Spinal cord (tissue), 10 donors: ENCODE measurements at places on chromosomes 2 and 18.

- no peak for DNase-seq
Observed at GRCh38 chr2:129901754-129902415, 77.6 kb upstream of the RAB6C start.

- DNase-seq, result peak; percentile 25
Observed at GRCh38 chr2:101253013-101253702, 472 bp downstream of the CNOT11 start.

DNA sequence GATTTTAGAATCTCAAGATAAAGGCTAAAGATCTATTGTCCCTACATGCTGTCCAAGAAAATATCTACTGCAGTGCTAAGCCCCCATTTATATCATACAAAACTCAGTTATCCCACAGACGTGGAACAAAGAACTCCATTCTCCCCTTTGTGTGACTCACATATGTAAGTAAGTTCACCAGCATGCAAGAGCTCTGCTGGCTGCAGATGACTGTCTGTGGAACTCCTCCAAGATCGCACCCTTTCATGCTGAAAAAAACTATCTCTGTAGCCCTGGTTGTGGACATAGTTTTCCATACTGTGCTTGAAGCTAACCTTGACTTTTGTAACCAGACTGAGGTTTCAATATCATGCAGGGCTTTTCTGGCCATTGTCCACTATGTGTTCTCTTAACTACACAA lies 207.1 kb downstream of the ZNF521 start:
- no peak for DNase-seq

GRCh38 chr2:198756166-198756565 lies 701.6 kb downstream of the SATB2 start:
- no peak for DNase-seq

DNA sequence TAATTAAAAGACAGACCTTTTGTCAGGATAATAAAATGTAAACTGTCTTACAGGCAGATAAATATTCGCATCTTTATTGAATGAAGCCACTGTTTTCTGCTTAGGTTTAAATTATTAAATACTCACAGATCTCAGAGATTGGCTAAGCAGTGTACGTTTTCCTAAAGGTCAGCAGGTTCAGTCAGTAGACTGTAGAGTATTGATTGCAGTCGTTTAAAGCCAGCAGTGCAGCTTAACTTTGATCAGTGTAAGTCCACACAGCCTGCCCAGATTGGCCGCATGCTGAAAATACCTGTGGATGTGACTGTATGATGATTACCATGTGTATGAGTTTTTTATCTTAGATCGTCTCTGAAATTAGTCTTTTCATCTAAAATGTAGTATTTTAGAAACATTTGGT lies 42.3 kb downstream of the ATP9B start:
- no peak for DNase-seq

DNA sequence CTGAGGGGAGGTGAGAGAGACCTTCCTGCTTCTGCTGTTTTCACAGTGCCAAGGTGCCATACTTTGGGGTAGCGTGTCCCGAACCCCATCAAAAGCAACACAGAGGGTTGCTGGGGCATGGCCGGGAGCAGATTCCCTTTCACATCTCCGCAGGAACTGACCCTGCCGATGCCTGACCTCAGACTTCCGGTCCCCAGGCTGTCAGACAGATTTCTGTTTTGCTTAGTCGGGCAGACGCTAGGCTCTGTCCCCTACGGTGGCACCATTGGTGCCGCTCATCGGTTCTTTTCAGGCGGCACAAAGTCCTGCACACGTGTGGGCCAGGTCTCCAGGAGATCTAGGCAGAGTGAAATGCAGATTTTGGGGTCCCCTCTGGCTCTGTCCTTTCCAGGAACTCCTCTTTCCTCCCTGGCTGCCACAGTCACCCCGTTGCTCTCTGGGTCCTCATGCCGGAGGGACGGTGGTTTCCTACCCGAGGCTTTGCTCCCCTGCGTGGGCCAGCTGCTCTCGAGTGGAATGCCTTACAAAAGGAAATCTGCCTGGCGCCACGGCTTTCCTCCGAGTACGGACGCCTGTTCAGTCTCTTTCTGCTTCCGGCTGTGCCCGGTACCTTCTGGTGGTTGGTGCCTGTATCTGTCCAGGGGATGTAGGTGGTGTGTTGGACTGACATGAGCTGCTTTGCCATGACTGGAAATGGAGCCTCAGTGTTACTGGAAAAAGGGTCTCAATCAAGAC lies 39.3 kb downstream of the RTP5 start:
- DNase-seq, result no peak

DNA sequence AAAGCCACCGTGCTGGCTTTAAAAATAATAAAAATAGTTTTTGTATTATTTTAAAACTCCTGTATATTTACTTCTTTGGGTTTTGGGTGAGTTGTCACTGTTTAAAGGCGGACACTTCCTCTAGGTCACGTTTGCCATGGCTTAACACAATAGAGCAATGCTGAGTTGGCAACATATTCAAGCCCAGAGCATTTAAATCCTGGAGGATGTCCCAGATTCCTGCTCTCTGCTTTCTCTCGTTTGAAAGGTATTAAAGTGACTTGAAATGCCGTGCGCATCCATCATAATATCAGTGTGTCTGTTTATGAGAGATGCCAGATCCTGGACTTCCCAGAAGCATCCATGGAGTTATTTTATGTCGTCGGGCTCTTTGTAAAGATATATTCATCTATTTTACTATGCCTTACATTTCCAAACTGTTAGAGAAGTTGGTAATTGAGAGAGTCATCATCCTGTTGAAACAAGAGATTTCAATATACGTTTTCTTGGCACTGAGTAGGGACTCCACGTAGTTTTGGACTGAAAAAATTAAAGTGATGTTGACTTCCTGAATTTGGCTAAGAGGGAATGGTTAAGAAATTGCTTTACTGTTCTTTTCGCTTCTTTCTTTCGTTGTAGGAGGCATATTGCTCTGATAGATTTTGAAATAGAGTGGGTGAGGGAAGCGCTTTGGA lies 150.6 kb downstream of the ZNF236 start:
- DNase-seq, result no peak

DNA sequence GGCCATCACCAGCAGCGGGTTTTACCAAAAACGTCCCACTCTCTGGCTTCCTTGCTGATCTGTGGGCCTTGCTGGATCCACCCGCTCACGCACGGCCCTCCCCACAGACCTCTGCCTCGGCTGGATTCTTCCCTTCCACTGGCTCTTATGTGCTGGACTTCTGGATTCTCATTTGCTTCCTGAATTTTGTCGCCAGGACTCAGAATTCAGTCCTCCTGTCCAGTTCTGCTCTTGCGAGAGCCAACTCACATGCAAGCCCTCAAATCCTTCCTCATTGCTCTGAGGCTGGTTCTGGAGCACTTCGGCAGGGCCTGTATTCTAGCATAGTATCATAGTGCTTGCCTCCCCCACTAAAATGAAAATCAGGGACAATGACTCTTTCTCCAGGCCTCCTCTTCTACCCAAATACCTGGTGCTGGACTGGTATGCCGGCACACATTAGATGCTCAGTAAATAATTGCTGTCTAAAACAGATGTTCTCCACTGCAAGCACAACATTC lies 115.5 kb downstream of the ATL2 start:
- no peak for DNase-seq

DNA sequence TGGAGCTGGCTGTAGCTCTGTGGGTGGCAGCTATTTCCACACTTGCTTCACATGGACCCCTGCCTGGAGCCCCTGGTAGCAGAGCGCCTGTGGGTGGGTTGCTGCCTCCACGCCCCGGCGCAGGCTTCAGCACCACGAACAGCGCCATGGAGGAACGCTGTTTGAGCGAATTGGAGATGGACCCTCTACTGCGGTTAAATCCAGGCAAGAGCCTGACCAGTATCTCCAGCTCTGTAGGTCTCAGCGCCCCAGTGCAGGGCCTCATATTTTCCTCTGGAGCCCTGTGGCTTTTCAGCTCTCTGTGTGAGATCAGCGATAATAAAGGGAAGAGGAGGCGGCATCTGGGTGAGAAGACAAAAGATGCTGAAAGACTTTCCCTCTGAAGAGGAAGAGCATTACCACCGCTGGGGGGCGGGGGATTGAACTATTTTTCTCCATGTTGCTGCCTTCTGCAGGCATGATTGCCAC lies 12.0 kb downstream of the ONECUT2 start:
- peak; percentile 90 for DNase-seq

DNA sequence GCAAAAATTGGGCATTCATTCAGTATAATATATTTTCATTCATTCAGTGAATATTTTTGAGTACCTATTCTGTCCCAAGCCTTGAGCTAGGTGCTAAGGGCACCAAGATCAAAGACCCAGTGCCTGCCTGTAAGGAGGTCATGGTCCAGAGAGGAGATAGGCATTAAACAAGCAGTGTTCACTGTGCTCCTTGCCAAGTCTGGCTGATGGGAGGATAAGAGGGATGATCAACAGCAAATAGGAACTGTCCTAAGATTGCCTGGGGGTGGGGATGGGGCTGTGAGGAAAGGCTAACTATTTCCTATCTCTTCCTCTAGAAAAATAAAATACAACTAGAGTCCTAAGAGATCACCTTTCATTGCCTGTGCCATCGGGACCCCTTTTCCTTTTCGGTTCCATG lies 60.4 kb downstream of the SETBP1 start:
- DNase-seq, result no peak

GRCh38 chr2:39140322-39140847 lies 19.5 kb upstream of the SOS1 start:
- no peak for DNase-seq

- DNase-seq, result no peak
Observed at GRCh38 chr2:196315388-196316049, 144.1 kb upstream of the STK17B start.

- DNase-seq, result no peak
Observed at GRCh38 chr18:44594799-44595467, 85.8 kb upstream of the SETBP1 start.

DNA sequence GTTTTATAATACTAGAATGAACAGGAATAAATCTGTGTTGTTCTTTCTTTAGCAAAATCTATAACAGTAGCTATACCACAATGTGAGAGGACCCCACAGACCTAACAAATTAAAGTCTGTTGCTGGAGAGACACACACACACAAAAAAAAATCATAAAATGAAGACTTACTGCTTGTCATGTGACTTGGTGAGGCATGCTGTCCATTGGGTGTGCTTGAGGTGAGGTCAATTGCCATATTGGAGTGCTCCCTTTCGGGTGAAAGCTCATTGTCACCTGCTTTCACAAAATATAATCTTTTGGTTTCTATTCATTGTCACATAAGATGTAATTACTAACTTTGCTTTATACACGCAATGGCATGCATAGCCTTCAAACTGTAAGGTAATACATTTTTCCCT lies 3.9 kb downstream of the IKZF2 start:
- DNase-seq, result no peak

GRCh38 chr2:145064511-145064910 lies 544.6 kb upstream of the ZEB2 start:
- DNase-seq, result no peak

- DNase-seq, result no peak
Observed at GRCh38 chr2:105125428-105125827, 87.6 kb downstream of the MRPS9 start.

- no peak for DNase-seq
Observed at GRCh38 chr2:121017396-121017795, 267.6 kb downstream of the TFCP2L1 start.

DNA sequence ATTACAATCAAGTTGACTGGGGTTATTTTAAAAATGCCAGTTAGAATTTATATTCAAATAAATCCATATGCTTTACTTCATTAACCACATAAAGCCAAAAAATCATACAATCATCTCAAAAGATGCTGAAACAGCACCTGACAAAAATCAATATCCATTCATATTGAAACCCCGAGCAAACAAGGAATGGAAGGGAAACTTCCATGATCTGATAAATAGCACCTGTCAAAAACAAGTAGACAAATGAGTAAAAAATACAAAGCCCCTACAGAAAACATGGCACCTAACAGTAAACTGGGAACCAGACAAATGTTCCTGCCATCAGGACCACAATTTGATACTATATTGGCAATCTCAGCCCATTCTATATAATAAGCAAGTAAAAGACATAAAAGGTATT lies 227.5 kb downstream of the HDAC4 start:
- no peak for DNase-seq

- no peak for DNase-seq
Observed at GRCh38 chr2:179104736-179105135, 54.8 kb upstream of the CCDC141 start.
